ENCODE measurements at places on chromosomes 16 and 17. TPM values are rescaled to one million over a fixed set of nuclear protein-coding genes. Genes with fewer than 3 reads are reported as not detected.

- no peak for DNase-seq
- no peaks in the 10 kb centered on the region for H3K36me3 ChIP-seq
- peaks cover 5% of the 10 kb centered on the region for H3K27me3 ChIP-seq
- no peak overlapping the region for H3K27ac ChIP-seq
- H3K4me3 ChIP-seq: no peak overlapping the region
These were observed 28.4 kb downstream of the IRF8 start for GRCh38 chr16:85927371-85927770.

GRCh38 chr17:69451416-69452394 is 37.2 kb downstream of the MAP2K6 start:
- no peak overlapping the region for H3K4me3 ChIP-seq
- H3K4me1 ChIP-seq: no peaks in the 10 kb centered on the region
- H3K36me3 ChIP-seq: no peaks in the 10 kb centered on the region
- no peaks in the 10 kb centered on the region for H3K27me3 ChIP-seq
- H3K27ac ChIP-seq: no peak overlapping the region

GRCh38 chr17:64736804-64737492 is 74.8 kb upstream of the SMURF2 start:
- no peak overlapping the region for H3K27ac ChIP-seq
- no peaks in the 10 kb centered on the region for H3K27me3 ChIP-seq
- no peak for DNase-seq
- H3K4me3 ChIP-seq: no peak overlapping the region
- no peaks in the 10 kb centered on the region for H3K36me3 ChIP-seq

The SEPTIN12 gene
- total RNA-seq: not detected

DNA sequence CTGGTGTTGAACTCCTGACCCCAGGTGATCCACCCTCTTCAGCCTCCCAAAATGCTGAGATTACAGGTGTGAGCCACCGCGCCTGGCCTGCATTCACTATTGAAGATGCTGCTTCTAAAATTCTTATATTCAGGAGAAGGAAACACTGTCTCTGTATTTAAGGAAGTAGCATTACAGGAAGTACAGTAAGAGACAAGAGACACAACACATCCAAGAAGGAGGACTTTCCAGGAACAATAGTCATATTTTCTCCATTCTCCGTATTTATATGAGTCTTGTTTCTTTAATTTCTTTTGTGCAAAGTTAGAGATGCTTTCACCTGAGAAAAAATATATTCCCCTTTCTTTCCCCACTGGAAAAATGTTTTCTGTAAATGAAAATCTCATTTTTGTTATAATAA is 18.3 kb upstream of the ABCA3 start:
- H3K4me1 ChIP-seq: no peaks in the 10 kb centered on the region
- H3K36me3 ChIP-seq: no peaks in the 10 kb centered on the region
- H3K27me3 ChIP-seq: no peaks in the 10 kb centered on the region
- no peak overlapping the region for H3K27ac ChIP-seq
- DNase-seq: no peak
- no peak overlapping the region for H3K4me3 ChIP-seq

GRCh38 chr17:2684549-2684948 is 27.0 kb downstream of the CLUH start:
- no peak overlapping the region for H3K4me3 ChIP-seq
- H3K36me3 ChIP-seq: no peaks in the 10 kb centered on the region
- no peak overlapping the region for H3K27ac ChIP-seq
- DNase-seq: no peak
- H3K4me1 ChIP-seq: no peaks in the 10 kb centered on the region

- H3K27me3 ChIP-seq: peaks cover 79% of the 10 kb centered on the region
- no peak for DNase-seq
- no peaks in the 10 kb centered on the region for H3K4me1 ChIP-seq
- no peaks in the 10 kb centered on the region for H3K36me3 ChIP-seq
These were observed 2.9 kb downstream of the OR1F1 start for GRCh38 chr16:3190949-3191353.

The RAB26 gene
- 0.21 TPM for total RNA-seq

The KRTAP1-4 gene
- total RNA-seq: not detected

- no peak overlapping the region for H3K27ac ChIP-seq
- no peaks in the 10 kb centered on the region for H3K36me3 ChIP-seq
- no peak overlapping the region for H3K4me3 ChIP-seq
These were observed 8.1 kb upstream of the ATXN7L3 start for GRCh38 chr17:44207743-44208142.

DNA sequence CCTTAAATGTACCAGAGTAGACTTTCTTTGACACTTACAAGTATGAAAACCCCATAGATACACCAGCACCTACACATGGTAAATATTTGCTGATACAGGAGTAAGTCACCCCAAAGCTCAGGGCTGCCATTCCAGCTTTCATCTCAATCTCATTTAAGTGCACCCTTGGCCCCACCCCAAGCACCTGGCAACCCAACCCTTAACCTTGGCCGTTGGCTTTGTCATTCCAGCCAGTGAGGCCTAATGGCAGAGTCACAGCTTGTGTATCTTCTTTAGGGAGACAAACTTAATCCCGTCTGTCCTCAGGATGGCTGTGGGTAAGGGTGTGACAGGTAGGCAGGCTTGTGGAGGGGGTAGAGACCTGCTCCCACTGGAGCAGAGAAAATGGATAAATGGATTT is 31.5 kb upstream of the TMEM220 start:
- H3K4me1 ChIP-seq: no peaks in the 10 kb centered on the region
- H3K27ac ChIP-seq: no peak overlapping the region
- no peaks in the 10 kb centered on the region for H3K27me3 ChIP-seq
- H3K36me3 ChIP-seq: no peaks in the 10 kb centered on the region
- no peak for DNase-seq
- no peak overlapping the region for H3K4me3 ChIP-seq
